ENCODE measurements at places on chromosomes 6 and 20.

GRCh38 chr6:21586740-21587178, 6.8 kb upstream of the SOX4 start:
- DNase-seq: no peak

GRCh38 chr20:1908191-1908590, 13.0 kb downstream of the SIRPA start:
- DNase-seq: no peak

- no peak for DNase-seq
These were observed 145.7 kb upstream of the MAN1A1 start for GRCh38 chr6:119495230-119495683.

DNA sequence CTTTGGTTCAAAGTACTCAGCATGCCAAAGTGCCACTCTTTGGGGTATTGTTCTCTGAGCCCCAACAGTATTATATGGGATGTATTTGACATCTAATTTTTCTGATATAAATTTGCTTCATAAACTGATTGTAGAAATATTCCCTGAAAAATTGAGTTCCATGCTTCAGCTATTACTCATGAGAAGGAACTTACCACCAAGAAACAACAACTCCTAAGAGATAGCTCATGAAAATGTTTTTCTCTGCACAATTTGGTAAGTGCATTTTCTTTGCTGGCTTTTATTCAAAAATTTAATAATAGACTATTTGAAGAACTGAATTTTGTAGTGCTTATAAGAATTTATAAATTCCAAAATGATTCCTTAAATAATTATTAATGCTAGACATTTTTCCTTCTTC, 12.8 kb upstream of the TPD52L1 start:
- no peak for DNase-seq

DNA sequence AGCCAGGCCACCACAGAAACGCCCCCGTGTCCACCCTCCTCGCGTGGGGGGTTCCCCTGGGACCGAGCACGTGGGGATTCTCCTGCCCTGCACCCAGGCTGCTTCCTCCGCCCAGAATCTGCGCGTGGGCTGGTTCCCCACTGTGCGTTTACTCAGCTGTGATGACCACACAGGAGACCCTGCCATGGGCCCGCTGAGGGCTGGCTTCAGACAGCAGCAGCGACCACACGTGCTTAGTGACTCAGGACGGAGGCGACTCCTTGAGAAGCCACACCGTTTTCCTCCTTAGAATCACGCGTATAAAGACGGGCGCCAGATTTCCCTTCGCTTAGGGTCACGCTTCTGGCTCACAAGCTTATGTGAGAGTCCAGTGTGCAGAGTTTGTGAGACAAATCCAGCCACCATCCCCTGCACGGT, 63.9 kb upstream of the PDE10A start:
- DNase-seq: no peak

GRCh38 chr6:33947916-33948594, 144.3 kb upstream of the MLN start:
- DNase-seq: no peak

DNA sequence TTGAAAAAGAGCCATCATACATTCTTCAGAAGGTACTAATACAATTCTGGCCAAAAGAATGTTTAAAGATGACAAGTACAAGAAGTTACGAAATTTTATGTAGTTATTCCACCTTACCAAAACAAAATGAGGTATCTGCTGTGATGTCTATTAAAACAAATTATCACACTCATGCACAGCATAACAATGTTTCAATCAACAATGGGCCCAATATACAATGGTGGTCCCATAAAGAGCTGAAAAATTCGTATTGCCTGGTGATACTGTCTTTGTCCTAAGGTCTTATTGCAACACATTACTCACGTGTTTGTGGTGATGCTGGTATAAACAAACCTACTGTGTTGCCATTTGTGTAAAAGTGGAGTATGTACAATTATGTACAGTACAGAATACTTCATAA, 3.6 kb upstream of the NUP153 start:
- DNase-seq: no peak

DNA sequence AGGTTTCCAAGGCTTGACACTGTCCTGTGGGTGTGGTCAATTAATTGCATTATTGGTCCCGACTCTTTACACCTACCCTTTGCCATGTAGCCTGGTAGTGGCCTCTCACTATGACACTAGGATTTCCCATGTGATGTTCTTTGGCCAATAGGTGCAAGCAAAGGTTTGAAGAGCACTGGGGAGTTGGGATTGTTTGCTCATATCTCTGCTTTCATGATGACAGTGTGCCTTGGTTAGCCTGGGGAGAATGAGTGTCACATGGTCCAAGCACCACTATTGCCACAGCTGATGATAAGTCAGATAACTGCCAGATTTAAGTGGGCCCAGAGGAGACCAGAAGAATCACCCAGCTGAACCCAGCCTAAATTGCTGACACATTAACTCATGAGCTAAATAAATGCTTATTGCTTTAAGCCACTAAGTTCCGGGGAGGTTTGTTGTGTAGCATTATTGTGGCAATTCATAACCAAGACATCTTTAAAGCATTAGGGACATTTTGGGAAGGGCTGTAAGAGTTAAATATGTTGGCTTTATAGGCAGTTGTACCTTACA, 17.2 kb upstream of the SCP2D1 start:
- no peak for DNase-seq

DNA sequence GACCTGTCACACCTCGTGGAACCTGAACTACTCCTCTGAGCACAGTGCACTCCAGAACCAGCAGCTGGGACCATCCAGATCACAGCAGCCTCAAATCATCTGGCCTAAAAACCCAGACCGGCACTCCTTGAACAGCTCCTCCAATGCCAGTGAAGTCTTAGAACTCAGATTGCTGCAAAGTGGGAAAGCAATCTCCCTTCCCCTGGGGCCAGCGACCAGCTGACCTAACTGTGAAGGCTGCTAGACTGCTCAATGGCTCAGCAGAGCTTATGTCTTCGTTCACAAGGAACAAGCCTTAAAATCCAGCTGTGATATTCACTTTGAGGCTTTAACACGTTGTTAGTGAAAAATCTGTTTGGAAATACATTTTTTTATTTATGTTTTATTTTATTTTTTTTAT, 243.2 kb downstream of the ANKRD60 start:
- no peak for DNase-seq

DNA sequence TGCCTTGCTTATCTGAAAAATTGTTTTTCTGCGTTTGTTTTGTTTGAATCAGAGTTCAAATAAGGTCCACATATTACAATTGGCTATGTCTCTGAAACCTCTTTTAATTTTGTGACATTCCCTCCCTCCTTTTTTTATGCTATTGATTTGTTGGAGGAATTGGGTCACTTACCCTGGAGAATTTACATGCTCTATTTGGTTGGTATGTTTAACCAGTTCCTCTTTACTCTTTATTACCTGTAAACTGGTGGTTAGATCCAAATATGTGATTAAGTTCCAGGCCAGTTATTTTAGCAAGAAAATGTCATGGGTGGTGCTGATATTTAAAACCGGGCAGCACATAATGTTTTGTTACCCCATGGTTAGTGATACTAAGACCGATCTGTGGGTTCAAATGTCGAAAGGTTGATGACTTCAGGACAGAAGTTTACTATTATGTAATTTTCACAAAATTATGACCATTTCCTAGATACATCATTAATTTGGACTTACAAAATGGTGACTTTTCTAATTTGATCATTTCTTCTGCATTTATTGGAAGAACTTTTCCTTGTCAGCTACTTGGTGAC, 77.3 kb downstream of the KIZ start:
- no peak for DNase-seq

DNA sequence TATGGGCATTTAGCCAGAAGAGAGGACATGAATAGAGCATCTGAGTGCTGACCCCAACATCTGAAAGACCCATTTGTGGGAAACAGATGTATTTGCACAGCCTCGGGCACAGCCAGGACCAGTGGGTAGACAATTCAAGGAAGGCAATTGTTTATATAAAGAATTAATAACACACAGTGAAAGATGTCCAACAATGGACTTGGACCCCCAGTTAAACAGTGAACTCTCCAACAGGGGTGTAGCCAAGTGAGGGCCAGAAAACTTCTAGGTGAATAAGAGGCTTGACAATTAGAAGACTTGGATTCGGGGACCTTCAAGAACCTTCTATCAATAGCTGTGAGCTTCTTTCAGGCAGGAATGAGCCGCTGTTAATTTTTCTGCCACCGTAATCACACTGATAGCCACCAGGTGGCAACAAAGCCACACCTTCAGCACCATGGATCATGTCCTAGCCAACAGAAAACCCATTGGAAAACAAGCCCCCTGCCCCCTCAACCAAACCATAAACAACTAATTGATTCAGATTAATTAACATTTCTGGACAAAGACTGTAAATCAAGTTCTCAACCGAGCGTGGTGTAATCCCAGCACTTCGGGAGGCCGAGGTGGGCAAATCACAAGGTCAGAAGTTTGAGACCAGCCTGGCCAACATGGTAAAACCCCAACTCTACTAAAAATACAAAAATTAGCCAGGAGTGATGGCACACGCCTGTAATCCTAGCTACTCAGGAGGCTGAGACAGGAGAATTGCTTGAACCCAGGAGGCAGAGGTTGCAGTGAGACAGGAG, 8.8 kb upstream of the SRSF6 start:
- DNase-seq: no peak

- no peak for DNase-seq
These were observed 15.0 kb upstream of the AKIRIN2 start for GRCh38 chr6:87716928-87717614.

- DNase-seq: no peak
These were observed 6.9 kb upstream of the OCSTAMP start for GRCh38 chr20:46557231-46557956.

- peak; percentile 66 for DNase-seq
These were observed 64.9 kb upstream of the ARHGAP18 start for GRCh38 chr6:129774697-129775447.

DNA sequence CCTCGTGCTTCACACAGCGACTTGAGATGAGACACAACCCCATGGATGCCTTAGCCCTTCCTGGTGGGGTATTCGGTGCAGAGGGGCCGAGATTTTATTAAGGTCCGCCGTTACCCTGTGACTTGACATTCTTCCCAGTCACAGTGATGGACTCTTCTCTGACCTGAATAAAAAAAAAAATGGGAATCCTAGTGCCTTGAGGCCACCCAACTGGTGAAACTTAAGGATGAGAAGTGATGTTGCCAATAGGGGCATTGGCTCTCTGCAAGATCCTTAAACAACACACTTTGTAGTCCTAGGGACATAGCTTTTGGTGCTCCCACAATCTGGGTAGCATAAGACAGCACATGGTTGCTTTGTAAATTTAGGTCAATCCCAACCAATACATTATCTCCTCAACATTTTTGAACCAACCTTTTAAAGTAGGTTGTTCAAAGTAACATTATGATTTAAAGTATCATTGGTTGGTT, 814 bp upstream of the ADNP start:
- DNase-seq: no peak

DNA sequence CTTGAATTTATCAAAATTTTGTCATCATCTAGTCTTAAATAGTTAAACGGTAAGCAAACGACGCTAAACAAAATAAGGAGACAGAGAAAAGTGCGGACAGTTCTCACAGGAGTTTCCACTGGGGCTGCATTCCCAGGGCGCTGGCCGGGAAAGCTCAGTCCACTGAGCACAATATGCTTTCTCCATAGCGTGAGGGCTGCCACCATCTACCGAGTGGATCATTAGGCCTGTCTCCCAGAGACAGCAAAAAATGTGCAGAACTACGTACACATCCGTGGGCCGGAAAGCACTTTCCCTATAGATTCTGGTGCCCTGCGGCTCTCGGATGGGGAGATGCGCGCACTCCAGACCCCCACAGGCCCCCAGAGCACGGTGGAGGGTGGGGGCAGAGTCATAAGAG, 84.9 kb downstream of the THBS2 start:
- DNase-seq: no peak

DNA sequence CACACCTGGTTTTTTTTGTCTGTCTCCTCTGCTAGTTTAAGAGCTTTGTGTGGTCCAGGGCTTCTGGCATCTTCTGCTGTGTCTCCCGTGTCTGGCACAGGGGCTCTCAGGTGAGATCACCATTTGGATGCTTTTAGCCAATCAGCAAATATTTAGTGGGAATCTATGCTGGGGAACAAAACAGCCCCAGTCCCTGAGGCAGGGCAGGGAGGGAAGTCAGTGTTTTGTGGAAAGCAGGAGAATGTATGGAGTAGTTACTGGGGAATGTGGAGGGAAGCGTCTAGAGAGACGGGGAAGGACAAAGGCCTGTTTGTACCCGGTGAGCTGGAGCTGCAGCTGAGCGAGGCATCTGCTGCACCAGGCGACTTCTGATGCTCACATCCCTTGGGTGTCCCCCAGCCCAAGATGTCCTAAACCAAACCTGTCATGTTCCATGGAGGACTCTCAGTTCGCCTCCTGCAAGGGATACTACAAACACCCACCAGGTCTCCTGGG, 49.3 kb upstream of the NNAT start:
- DNase-seq: no peak

GRCh38 chr20:62641321-62642050, 817 bp upstream of the SLCO4A1 start:
- no peak for DNase-seq

GRCh38 chr6:43144879-43145278, 26.2 kb upstream of the SRF start:
- DNase-seq: no peak

GRCh38 chr20:57425150-57426013, 34.2 kb downstream of the RBM38 start:
- no peak for DNase-seq

GRCh38 chr6:79608334-79609224, 22.6 kb upstream of the SH3BGRL2 start:
- DNase-seq: no peak

- DNase-seq: no peak
These were observed 49.0 kb upstream of the NXT1 start for GRCh38 chr20:23301436-23302050.

GRCh38 chr6:52390361-52390727, 28.4 kb downstream of the PAQR8 start:
- no peak for DNase-seq

DNA sequence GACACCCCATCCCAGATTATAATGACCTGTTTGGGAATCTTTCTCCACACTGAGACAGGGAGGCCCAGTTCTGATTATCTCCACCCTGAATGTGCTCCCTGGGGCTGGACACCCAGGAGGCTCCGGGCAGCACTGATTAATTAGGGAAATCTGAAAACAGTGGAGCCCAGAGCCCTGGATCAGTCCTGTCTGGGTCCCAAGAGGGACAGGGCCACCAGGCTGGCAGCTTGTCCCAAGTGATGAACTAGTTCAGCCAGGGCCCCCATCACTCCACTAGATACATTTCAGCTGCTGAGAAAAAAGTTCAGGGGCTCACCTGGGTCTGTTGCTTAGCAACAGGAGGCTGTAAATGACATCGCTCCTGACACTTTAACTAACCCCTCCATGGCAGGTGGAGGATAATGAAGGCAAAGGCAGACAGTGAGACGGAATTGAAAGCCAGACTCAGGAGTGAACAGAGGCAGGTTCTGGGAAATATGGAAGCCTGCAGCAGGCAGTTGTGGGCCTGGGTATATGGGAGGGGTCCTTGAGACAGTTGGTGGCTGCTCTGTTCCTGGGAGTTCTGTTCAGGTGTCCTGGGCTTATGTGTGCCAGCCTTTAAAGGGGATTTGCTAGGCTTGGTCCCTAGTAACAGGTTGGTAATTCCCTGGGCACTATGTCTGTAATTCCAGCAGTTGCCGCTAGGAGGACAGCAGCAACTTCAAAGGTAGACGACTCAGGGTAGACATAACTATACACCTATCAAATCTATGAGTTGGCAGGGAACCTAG, 78.3 kb upstream of the CTNNBL1 start:
- DNase-seq: no peak

- DNase-seq: no peak
These were observed 110.3 kb downstream of the CARMIL1 start for GRCh38 chr6:25389471-25389870.

Data from omental fat pad (tissue), 4 donors.